ENCODE measurements at places on chromosomes 7 and 10.

- DNase-seq: no peak
Measured at GRCh38 chr10:105161767-105162166, 520.7 kb downstream of the SORCS3 start.

- DNase-seq: no peak
Measured at GRCh38 chr7:36400606-36401005, 10.9 kb downstream of the ANLN start.

DNA sequence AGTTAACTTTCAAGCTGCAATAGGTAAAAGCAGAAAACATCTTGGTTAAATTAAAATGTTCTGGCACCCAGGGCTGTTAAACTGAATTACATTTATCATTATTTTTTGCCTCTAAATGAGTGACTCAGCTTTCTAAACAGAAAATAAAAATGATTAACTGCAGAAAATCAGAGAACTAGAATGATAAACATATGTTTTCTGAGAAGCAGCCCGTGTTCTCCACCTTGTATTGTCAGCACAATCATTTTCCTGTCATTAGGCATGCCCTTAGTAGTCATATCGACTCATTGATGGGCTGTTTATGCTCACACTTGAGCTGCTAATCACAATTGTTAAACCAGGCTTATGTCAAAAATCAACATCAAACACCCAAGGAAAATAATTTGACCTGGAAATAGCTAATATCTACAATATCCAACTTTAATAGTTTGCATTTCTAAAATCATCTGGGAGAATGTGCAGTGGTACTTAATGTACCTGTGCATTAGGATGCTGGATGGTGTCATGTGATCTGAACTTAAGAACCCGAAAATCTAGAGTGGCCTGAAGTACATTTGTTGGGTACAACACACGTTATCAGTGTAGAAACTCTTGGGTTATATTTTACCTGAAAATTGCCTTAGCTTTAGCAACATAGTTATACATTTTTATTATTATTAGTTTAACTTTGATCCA lies 2.3 kb downstream of the MDFIC start:
- DNase-seq: no peak

- DNase-seq: peak; percentile 79
Measured at GRCh38 chr7:83976302-83976701, 218.3 kb downstream of the SEMA3A start.

DNA sequence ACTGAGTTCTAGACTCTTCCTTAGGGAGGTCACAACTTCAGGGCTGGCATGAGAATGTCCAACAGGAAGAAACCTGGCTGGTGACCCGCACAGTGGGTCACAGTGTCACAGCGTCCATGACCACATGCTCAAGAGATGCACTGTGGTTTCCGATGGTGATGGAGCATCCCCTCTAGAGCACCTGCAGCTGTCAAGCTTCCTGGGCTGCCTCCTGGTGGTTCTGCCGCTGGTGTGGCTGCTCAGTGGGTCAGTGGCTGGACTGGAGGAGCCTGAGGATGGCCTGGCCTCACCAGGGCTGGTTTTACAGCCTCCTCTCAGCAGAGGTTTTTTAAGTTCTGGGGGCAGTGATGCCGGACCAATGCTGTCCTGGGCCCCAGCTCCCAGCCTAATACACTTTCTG lies 149.3 kb downstream of the SH3PXD2A start:
- DNase-seq: no peak

DNA sequence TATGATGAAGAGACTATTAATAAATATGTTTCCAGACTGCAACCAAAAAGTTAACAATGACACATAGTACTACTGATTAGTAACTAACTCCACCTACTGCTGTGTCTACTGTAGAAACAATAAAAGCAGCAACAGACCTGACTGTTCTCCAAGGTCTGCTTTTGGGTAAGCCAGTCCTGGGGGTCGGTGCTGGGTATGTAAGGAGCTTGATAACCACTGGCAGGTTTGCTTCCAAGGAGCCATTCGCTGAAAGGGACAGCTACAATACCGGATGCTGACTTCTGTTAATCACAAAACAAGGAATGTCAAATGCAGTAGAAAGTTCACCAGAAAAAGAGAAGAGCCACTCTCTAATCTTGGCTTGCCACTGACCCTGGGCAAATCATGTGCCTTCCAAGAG lies 17.7 kb downstream of the NCOA4 start:
- no peak for DNase-seq

- DNase-seq: no peak
Measured at GRCh38 chr7:29940199-29940598, 49.4 kb downstream of the SCRN1 start.

GRCh38 chr10:121115154-121115553 lies 264.0 kb downstream of the WDR11 start:
- no peak for DNase-seq

DNA sequence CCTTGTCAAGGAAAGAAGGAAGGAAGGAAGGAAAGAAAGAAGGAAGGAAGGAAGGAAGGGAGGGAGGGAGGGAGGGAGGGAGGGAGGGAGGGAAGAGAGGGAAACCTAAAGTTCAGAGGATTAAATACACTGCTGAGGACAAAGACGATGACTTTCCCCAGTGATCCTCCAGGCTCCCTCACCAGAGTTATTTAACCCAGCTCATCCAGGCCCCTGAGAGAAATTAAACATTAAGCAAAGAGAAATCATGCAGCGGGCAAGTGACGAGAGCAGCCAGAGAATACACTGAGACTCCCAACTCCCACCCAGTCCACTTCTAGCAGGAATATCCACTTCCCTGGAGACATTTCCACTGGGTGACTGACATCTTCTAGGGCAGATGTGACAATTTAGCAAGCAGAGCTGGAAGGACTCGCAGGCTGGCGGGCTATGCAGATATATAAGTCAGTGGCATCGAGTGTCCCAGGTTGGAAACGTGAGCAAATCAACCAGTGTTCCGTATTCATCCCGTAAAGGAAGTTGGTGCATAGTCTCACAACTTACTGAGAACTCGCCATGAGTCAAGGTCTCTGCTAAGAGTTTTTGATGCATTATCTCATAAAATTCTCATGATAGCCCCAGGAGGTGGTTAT lies 48.7 kb downstream of the CALML3 start:
- no peak for DNase-seq

DNA sequence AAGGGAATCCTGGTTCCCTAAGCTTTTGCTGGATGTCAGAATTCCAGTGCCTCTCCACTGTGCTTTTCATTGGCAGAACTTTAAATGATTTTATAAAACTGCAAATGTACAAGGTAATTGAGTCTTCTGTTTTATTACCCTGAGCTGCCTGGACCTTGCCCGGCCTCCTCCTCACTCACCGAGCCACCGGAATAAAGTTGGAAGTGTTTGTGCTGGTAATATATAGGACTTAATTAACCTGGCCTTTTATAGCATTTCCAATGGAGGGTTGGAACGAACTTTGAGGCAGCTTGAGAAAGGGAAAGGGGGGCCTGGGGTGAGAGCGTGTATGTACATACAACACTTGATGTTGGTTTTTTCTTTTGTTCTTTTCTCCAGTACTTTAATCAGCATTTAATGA lies 43.4 kb downstream of the ZNF503 start:
- DNase-seq: no peak

- no peak for DNase-seq
Measured at GRCh38 chr7:129146237-129146979, 1.9 kb downstream of the TSPAN33 start.

- peak; percentile 76 for DNase-seq
Measured at GRCh38 chr10:74081192-74081803, 69.3 kb downstream of the AP3M1 start.

DNA sequence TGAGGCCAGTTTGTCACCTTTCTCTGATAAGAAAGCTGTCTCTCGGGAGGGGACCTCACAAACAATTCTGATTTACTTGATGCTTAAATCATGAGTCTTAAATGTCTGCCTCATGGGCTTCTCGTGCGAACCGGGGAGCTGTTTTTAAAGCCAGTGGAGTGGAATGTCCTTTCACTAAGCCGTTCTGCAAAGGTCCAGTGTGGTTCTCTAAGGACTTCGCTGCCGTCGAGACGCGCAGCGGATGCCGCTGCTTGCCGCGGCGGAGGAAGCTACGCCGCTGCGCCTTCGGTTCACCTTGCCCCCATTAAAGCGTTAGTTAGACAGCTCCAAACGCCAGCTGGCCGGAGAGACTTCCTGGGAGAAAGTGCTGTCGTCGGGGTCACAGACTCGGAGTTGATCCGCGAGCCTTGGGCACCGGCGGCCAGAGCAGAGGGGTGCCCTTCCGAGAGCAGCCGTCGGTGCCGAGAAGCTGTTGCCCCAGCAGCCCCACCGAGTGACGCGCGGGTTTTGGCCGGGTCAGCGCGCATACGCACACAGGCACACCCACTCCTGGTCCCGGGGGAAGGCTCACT lies 1.3 kb upstream of the HMX3 start:
- no peak for DNase-seq

DNA sequence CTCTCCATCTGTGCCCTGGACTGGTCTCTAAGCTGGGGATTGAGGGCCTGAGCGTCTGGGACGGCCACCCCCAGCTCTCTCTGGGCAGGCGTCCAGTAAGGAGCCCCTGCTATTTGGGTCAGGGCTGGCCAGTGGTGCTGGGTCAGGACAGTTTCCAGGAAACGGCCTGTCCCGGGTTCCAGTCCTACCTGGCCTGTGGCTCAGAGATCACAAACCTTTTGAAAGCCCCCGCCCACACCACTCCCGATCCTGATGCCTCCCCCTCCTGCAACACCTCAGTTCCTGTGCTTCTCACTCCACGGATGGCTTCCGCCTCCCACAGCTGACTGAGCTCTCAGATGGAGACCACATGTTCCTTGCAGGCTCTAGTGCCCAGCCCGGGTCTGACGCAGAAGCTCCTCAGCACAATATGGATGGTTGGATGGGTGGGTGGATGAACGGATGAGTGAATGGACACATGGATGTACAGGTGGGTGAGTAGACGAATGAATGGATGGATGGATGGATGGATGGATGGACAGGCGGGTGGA lies 91.7 kb upstream of the PDGFA start:
- no peak for DNase-seq

DNA sequence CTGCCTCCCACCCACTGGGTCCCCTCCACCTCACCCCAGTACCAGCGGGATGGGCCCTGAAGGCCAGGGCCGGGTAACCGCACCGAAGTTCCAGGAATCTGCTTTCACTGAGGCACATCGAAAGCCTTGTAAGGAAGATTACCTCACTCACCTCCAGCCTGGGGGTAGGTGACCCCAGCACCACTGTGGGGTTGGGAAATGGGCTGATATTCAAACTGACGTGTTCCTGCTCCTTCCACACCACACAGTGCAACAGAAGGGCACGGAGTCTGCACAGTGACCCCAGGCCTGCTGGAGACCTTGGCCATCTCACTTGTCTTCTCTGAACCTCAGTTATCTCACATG lies 29.8 kb downstream of the NPS start:
- DNase-seq: no peak

DNA sequence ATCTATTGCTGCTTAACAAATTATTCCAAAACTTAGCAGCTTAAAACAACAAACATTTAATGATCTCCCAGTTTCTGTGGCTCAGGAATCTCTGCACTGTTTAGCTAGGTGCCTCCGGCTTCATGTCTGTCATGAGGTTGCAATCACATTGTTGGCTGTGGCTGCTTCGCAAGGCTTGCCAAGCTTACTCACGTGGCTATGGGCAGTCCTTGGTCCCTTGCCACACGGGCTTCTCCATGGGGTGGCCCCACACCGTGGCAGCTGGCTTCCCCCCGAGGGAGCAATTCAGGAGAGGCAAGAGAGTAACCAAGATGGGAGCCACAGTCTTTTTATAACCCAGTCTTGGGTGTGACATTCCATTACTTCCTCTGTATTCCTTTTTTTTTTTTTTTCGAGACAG lies 67.4 kb downstream of the NEURL1 start:
- no peak for DNase-seq

GRCh38 chr7:123797673-123798531 lies 47.1 kb upstream of the HYAL4 start:
- peak; percentile 71 for DNase-seq

DNA sequence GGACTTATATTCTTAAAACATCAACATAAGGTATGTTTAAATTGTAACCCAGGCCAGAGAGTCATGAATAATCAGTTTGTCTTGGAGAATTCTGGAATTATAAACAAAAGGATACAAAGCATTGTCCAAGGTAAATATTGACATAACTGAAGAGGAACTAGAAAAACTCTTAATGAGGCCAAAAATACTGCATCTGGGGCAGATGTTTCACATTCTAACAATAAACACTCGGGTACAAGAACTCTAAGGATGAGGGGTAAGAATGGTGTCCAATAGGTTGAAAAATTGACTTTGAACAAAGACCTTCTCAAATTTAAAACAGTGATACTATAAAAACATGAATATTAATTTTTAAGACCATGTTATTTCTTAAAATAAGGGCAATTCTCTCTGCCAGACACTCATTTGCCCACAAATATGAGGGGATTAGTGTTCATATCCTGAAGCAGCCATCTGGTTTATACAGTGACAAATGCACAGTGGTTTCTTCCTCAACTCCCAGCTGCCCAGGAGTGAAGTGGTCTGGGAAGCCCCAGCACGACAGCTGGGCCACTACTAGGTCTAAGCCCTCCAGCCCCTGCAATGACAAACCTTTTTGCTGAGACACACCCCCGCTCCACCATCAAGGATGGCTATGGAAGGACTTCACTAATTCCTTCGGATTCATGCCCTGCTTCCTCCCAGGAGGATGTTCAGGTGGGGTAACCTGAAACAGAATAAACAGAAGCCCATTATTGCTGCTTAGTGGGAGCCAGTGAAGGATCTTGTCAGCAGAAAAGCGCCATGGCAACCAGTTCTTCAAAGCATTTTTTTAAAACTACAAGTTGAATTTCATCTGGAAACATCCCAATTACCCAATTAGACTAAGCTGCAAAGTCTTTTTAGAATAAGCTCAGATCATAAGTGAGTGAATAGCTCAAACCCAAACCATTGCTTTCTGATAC lies 107.5 kb upstream of the ARID5B start:
- no peak for DNase-seq

GRCh38 chr7:50661345-50662040 lies 96.3 kb upstream of the DDC start:
- DNase-seq: no peak

GRCh38 chr10:6009150-6009549 lies 31.8 kb upstream of the IL15RA start:
- DNase-seq: peak; percentile 58

GRCh38 chr10:98623176-98623575 lies 176.4 kb upstream of the HPS1 start:
- DNase-seq: peak; percentile 69

DNA sequence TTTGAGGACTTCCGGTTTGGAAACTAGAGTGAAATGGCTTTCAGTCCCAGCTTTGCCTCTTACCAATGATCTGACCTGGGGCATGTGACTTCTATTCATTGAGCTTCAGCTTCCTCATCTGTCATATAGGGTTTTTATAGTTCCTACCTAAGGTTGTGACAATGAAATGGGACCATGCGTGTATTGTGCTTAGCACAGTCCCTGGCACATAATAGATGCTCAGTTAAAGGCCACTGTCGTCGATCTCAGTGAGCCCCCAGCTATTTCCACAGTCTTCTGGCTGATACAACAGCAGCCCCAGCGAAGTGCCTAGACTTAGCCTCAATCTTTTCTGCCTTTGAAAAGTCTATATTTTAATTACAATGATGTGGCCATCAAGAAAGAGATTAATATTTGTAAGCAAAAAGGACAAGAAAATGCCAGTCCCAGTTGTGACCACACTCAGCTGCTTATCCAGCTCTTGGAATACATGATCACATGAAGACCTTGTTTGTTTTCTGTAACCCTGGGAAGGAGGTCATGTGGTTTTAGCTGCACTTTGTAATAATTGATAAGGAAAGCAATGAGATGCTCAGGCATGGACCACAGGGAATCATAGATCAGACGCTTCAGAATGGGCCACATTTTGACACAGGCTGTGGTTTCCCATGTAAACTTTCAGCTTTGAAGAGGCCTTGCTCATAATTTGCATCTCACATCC lies 44.6 kb downstream of the VWA2 start:
- no peak for DNase-seq
